ENCODE measurements at places on chromosomes 2 and 18. TPM values are rescaled to one million over a fixed set of nuclear protein-coding genes. Genes with fewer than 3 reads are reported as not detected.

Gene AMER3
- total RNA-seq = not detected

DNA sequence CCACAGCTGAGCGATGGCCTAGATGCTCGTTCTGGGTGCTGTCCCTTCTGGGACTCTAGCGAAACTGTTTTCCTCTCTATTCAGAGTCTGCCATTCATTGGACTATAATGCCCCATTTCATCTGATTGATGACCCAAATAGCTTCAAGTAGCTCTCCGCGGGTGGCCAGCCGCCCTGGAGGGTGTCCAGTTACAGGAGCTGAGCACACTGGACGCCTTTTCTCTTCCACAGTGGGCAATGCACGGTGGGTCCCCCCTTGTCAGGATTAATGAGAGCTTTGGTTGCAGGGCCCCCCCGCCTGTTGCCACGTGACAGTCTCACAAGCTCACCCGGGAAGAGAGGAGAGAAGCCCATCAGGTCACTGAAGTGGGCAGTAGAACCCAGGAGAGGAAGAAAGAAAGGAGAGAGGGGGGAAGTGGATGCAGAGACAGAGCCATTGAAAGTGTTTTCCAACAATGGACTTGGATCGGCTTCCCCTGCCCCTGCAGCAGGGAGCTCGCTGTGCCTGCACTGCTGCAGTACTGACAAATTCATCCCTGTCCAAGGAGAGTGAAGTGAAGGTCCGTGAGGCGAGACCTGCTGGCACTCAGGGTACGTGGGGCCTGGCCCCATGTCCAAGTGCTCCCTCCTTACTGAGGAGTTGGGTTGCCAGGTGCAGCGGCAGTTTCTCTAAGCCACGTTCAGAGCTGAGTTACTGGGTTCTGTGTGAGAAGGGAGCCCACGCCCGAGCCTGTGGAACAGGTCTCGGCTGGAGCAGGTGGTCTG, 44.8 kb downstream of the DIPK1C start:
- no peaks in the 10 kb centered on the region for H3K4me1 ChIP-seq
- H3K4me3 ChIP-seq = no peak overlapping the region
- no peak for DNase-seq
- H3K36me3 ChIP-seq = no peaks in the 10 kb centered on the region
- no peaks in the 10 kb centered on the region for H3K27me3 ChIP-seq

DNA sequence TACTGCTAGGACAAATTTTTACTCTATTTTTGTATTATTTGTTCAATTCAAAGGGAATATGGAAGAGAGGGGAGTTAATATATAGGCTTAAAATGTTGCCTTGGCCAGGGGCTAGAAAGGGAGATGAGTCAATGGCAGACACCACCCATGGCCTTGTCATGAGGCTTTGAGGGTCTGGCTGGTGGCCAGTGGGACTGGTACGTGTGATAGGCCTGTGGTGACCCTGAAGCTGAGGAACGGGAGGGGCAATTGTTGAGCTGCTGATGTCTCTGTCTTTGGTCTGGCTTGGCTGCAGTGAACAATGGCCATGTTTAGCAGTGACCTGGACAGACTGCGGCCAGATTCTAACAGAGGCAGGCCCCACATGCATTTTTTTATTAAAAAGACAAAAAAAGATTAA, 18.5 kb downstream of the GKN1 start:
- DNase-seq = no peak
- H3K27me3 ChIP-seq = no peaks in the 10 kb centered on the region
- H3K27ac ChIP-seq = no peak overlapping the region
- H3K4me1 ChIP-seq = no peaks in the 10 kb centered on the region

GRCh38 chr2:74183878-74184277, 5.2 kb upstream of the MOB1A start:
- no peak overlapping the region for H3K4me3 ChIP-seq
- no peak for DNase-seq
- H3K27me3 ChIP-seq = no peaks in the 10 kb centered on the region
- H3K36me3 ChIP-seq = no peaks in the 10 kb centered on the region
- H3K4me1 ChIP-seq = peaks cover 3% of the 10 kb centered on the region

DNA sequence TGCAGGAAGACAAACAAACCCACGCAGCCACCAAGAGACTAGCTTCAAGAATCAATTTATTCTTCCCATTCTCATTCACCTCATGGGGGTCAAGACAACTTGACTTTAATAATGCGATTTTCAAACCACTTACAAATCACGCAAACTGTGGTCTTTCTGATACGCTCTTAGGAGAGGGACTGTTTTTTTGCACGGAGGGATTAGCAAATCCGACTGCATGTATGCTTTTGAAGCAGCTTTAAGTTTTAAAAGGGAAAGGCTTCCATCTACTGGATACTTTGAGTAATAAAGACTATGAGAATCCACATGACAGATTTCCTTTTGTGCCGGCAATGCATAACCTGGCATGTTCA, 322.9 kb upstream of the KCNJ3 start:
- no peaks in the 10 kb centered on the region for H3K27me3 ChIP-seq
- H3K4me1 ChIP-seq = no peaks in the 10 kb centered on the region
- no peaks in the 10 kb centered on the region for H3K36me3 ChIP-seq
- H3K4me3 ChIP-seq = no peak overlapping the region

DNA sequence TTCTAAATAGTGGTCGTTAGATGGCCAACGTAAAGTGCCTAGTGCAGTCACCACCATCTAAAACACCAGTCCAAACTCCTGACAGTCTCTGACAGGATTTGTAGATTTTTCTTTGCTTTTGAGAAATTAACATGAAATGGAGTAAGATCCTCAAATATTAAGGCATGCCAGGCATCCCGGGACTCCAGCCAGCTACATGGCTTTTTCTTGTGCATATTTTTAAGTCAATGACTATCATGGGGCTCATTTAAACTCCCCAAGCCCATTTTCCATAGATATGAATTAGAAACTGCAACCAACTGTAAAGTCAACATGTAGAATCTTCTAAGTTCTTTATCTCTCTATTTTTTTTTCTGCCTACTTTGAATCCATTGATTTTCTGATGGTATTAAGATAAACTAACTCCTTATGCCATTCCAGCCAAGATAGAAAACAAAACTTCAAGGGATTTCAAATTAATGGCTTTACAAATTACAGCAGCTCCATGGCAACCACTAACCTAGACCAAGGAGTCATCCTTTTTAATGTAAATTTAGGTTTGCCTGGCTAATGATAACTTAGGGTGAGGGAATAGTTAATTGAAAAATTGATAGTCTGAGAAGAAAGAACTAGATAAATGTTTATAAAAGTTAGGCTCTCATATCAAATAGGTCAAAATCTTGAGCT, 764.1 kb upstream of the NXPH2 start:
- H3K27me3 ChIP-seq = no peaks in the 10 kb centered on the region
- no peak overlapping the region for H3K27ac ChIP-seq
- no peaks in the 10 kb centered on the region for H3K36me3 ChIP-seq
- H3K4me1 ChIP-seq = no peaks in the 10 kb centered on the region
- no peak for DNase-seq
